ENCODE measurements at places on chromosomes 1 and 21.

DNA sequence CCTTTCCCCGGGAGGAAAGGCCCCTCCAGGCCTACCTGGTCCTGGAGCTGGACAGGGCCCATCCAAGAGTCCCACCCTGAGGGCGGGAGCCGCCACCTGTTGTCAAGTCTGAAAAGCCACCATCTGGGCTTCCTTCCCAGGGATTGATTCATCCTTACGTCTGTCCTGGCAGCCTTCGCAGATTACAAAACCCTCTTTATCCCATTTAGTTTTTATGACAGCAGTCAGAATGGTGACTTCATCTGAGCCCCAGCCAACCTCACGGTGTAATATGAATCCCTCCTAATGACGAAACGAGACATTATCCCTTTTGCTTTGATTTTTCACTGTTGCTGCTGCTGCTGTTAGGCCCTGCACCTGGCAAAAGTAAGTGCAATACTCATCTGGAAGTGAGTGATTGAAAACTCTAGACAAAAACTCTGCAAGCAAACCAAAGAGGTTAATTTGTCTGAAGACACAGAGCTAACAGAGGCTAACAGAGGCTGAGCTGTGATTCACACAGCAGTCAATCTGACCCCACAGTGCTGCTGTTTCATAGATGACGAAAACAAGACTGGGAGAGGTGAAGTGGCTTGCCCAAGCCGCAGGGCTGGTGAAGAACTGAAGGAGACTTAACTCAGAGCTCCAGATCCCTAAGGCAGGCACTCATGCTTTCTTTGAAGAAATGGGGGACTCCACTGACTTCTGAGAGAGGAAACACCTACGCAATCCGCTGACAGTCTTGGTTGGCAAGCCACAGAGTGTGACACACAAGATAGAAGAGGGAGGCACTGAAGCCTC is 30.0 kb upstream of the S100A7 start:
- no peak for DNase-seq

DNA sequence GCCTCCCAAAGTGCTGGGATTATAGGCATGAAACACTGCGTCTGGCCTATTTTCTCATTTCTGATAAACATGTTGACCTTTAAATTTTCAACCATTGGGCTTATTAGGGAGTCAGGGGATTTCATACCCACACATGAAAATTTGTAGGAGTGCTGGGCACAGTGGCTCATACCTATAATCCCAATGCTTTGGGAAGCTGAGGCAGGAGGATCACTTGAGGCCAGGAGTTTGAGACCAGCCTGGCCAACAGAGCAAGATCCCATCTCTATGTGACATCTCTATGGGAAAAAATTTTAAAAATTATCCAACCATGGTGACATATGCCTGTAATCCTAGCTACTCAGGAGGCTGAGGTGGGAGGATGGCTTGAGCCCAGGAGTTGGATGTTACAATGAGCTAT is 10.5 kb upstream of the H3-3A start:
- no peak for DNase-seq

GRCh38 chr1:76856104-76856503 is 11.2 kb upstream of the ST6GALNAC5 start:
- no peak for DNase-seq

GRCh38 chr1:242447689-242448088 is 76.8 kb downstream of the PLD5 start:
- DNase-seq: no peak

GRCh38 chr1:162281426-162281825 is 95.2 kb downstream of the SPATA46 start:
- no peak for DNase-seq

DNA sequence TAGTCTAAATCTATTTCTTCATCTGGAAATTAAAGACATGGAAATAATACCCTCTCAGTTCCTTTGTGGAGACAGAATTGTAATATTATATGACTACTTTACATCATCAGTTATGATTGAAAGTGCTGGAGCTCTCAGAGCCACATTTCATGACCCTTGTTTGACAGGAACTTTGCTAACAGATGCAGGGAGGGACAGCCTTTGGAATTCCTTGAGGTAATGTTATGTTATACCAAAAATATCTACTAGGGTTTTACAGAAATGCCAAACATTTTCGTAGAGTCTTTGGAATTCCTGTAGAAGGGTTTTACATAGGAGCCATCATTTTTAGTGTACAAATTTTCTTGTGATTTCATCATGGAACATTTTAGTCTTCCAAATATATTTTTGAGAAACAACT is 57.4 kb upstream of the ADAMTS5 start:
- no peak for DNase-seq

GRCh38 chr1:154626456-154627256 is 18.7 kb upstream of the ADAR start:
- no peak for DNase-seq
